LoVo (cell line): ENCODE measurements at places on chromosomes 3 and 15.
A peak's percentile ranks its signal among the peaks of the same experiment; 100 is the strongest.

GRCh38 chr3:170713653-170714052 is 127.8 kb upstream of the SLC7A14 start:
- DNase-seq = no peak

DNA sequence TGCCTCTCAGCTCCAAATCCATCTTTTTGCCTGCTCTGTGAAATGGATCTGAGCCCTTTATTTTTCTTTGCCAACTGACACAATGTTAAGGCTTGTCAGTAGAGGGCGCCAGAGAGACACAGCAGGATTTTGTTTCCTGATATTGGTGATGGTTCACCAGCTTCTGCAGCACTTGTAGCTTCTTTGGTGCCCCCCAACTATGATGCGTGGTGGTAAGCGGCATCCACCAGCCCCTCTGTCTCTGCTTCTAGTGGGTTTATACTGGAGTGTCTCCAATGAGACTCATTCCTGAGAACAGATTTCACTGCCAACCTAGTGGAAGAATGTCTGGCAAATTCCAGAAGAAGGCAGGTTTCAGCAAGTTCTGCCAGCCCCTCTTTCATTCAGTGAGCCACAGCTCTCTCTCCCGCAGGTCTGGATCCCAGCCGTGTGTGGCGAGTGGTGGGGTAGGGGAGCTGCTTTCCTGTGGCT is 471.9 kb upstream of the FRG2C start:
- DNase-seq = peak; percentile 44

GRCh38 chr3:184911570-184911969 is 99.6 kb downstream of the VPS8 start:
- DNase-seq = peak; percentile 14

GRCh38 chr15:91032919-91033803 is 10.8 kb upstream of the VPS33B start:
- DNase-seq = peak; percentile 52

DNA sequence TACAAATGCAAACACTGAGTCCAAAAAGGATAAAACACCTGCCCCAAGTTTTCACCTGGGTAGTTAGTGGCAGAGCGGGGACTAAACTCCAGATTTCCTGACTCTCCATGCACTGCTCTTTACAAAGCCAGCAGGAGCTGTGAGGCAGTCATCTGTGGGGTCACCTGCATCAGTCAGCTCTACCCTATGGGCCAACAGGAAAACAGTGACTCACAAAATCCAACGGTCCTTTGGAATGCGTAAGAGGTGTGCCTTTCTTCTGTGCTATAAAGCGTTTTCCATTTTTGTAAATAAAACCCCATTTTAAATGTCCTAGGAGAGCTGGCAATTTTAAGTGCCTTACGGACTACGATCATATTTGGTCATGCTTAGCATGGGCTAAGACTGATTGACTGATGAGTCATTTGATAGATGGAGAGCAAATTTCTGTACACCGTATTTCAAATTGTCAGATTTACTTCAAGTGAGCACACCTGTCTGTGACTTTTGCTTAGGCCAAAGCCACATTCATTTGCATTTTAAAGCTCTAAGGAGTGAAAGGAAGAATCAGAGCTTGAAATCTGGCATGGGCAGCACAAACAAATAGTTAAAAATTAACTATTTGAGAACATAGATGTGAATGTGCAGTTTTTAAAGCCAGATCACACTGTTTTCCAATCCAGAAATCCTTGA is 4.4 kb upstream of the COL8A1 start:
- DNase-seq = no peak

DNA sequence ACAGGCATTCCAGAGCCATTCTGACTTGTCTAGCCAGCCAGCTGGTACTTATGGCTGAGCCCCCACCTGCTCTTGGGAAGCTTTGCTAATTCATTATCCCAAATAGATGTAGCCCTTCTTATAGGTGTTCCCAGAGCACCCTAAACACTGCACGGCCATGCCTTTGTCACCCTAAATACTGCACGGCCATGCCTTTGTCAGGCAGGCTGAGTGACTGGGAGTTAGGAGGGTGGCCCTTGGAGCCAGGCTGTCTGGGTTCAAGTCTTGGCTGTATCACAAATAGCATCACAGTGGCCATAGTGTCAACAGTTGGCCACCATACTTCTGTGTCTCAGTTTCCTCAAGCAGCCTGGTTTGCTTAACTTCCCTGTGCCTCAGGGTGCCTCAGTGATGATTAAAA is 292.3 kb downstream of the ADAMTS17 start:
- no peak for DNase-seq

- no peak for DNase-seq
Measured at GRCh38 chr15:90703455-90703854, 13.7 kb upstream of the BLM start.

DNA sequence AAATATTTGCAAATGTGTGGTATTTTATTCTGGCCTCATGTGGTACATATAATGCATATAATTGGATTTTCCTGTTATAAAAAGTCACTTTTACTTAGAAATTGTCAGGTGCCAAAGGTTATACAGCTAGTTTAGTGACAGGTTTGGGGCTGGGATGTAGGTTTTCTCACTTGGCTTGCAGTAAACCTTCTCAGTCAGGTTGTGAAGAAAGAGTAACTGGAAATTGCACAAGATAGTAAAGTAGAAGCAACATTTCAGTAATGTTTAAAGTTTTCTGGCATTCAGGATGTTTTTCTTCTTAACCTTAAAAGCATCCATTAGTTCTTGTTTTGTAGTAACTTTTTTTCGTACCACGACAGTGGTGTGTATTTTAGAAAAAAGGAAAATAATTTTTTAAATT is 53.9 kb downstream of the MEF2A start:
- no peak for DNase-seq

DNA sequence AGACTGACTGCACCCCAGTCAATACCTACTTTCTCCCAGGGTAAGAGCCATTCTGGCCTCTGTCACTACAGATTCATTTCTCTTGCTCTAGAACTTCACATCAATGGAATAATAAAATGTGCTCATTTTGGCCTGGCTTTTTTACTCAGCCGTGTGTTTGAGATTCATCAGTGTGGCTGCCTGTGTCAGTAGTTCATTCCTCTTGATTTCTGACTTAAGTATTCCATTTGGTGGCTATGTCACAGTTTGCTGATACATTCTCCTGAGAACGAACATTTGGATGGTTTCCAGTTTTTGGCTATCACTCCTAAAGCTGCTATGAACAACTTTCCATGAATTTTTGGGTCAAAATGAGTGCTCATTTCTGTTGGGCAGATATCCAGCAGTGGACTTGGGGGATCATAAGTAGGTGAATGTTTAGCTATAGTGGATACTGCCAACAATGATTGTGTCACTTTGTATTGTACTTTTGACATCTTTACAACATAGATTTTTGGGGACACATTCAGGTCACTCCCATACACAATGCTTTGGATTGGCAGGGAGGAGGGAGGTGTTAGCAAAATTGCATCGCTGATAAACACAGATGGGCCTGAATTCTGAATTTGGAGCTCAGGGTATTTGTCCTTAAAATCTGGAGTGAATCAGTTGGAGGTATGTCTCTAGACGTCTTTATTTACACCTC is 19.8 kb upstream of the FAM107A start:
- no peak for DNase-seq

DNA sequence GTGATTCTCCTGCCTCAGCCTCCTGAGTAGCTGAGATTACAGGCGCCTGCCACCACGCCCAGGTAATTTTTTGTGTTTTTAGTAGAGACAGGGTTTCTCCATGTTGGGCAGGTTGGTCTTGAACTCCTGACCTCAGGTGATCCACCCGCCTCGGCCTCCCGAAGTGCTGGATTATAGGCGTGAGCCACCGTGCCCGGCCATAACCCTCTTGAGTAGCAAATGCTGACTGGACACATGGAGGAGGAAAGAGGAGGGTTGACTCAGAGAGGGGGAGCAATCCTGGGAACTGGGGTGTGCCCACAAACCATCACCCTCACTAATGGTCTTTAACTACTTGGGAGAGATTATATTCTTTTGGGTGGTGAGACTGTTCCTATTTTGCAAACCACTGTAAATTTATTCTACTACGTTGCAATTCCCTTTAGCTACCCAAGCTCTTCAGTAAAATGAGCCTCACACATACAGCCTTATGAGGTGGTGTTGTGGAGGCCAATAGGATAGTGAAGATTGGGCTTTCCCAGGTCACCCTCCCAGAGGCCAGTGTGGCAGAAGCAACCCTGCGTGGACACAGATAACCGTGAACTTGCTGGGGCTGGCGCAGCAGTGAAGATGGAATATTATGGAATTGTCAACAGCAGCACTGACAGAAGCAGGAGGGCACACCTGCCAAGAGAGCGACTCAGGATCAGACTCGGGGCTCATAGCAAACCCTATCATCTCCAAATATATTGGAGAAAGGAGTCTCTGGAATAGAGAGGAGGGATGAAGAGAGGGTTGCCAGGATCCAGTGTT is 37.4 kb downstream of the TLNRD1 start:
- DNase-seq = no peak

- DNase-seq = no peak
Measured at GRCh38 chr3:175267121-175267531, 408.0 kb downstream of the NAALADL2 start.

- no peak for DNase-seq
Measured at GRCh38 chr15:38085931-38086568, 151.6 kb downstream of the TMCO5A start.

DNA sequence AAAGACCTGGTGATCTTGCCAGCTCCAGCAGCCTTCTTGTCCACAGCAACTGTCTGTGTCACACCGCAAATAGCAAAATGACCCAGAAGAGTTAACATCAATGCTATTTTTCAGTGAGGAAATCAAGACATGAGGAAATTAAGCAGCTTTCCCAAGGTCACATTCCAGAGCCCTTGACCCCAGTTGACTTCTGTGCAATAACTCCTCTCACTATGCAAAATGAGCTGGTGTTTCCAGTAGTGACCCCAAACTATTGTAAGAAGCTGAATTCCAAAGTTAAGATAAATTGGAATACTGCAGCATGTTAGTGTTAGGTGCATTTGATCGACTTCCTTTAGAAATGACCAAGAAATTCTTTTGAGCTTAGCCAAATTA is 172.8 kb upstream of the SNTN start:
- DNase-seq = no peak

GRCh38 chr3:54649551-54649950 is 278.3 kb downstream of the LRTM1 start:
- peak; percentile 18 for DNase-seq

- DNase-seq = no peak
Measured at GRCh38 chr3:112908252-112908651, 61.6 kb upstream of the CD200R1L start.

- no peak for DNase-seq
Measured at GRCh38 chr15:66858423-66859207, 156.6 kb downstream of the SMAD6 start.

- no peak for DNase-seq
Measured at GRCh38 chr15:99425657-99426301, 140.0 kb upstream of the MEF2A start.

GRCh38 chr15:82875411-82876003 is 66.1 kb downstream of the WHAMM start:
- DNase-seq = no peak

DNA sequence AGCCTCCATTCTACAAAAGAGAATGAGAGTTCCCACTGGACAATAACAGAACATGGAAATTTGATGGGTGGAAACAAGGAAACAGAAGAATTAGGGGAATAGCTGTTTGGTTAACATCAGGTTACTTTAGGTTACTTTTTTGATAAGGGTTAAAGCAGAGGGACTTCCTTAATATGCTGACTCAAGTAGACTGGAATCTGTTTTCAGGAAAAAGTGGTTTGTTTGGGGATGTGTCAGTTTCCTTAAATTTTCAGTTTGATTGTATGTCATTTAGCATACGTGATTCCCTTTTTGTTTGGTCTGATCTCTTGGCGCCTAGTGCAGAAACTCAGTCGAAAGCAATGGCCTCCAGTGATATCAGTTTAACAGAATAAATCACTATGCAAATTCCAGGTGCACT is 411.8 kb upstream of the GRM7 start:
- no peak for DNase-seq

- DNase-seq = peak; percentile 51
Measured at GRCh38 chr3:109927161-109927560, 589.8 kb upstream of the DPPA4 start.

DNA sequence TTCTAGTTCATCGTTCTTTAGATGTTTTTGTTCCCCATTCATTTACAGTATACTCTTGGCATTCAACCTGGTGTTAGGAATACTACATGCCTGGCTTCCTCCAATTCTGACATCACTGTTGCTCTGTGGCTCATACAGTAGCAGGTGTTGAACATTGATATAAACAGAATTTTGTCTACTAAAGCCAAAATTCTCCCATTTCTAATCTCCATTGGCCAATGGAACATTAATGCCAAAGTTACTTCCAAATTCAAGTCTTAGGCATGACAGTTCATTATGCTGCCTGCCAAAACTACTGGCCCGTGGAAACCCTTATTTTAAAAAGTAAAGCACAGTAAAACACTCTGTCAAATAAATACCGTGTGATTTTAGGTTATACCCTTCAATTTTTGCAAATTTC is 368.0 kb downstream of the NAALADL2 start:
- DNase-seq = no peak

DNA sequence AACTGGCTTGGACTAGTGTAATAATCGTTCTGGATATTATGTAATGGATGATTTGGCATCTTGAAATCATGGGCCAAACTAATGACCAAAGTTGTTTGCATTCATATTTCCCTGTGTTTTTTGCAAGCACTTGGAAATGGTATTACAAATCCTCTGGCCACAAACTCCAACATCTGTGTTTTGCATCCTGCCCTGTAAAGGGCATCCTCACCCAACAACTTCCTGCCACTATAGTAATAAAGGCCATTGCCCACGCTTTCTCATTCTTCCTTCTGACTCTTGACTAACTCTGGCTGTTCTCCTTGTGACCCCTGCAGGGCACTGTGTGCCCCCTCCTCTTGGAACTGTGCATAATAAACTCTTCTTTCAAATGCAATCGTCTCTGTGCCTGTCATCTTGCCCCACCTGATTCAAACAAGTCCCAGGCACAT is 25.4 kb upstream of the PSMD6 start:
- DNase-seq = no peak

DNA sequence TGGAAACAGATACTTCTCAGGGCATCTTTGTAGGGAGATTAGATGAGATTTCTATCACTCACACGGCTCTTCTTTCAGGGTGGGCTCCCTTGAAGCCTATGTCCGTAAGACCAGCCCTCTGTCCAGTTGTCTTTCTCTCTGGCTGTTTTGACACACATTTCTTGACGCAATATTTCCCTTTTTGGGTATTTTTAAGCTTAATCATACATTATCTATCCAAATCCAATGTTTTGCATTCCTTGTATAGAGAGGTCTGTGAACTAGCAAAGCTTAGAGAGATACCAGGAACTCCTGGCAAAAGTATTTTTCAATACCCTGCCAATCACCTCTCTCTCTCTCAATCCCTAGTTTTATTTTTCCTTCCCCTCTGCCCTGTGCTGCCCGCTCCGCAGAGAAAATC is 79.3 kb downstream of the EOMES start:
- DNase-seq = no peak

DNA sequence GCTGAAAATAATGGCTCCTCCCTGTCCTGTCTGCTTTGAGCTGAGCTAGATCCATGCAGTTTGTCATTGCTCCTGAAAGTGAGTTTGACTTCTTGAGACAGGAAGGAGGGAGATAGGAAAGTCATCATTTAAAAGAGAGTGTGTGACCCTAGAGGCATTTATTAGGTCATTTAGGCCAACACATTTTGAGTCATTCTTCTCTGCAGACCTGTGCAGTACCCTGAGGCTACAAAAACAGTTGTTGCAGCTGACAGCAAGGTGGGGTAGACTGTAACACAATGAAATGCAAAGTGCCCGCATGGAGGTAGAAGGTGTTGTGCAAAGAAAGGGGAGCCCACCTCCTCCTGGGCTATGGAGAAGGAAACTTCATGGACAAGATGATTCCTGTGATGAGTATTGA is 102.8 kb upstream of the PFN2 start:
- DNase-seq = no peak
